ENCODE measurements at places on chromosomes 4 and X.
A peak's percentile ranks its signal among the peaks of the same experiment; 100 is the strongest.

DNA sequence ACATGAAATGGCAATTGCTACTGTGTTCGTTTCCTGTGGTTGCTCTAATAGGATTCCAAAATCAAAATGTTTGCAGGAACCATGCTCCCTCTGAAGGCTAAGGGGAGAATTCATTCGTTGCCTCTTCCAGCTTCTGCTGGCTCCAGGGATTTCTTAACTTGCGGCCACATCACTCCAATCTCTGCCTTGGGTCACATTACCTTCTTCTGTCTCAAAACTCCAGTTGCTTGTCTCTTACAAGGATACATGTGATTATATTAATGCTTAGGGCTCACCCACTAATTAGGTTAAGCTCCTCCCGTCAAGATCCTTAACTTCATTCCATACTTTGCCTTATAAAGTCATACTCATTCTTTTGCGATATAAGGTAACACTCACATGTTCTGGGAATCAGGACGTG, 208.4 kb downstream of the RBM46 start:
- DNase-seq: peak; percentile 72

- peak; percentile 62 for DNase-seq
Observed at GRCh38 chrX:150362599-150363481, at the start of gene MAMLD1. Gene MAMLD1 (plus strand): TSS chrX:150363317. CDS start chrX:150445517, 82,200 bp downstream.

- no peak for DNase-seq
Observed at GRCh38 chr4:89847571-89848325, 10.8 kb upstream of the SNCA start.

DNA sequence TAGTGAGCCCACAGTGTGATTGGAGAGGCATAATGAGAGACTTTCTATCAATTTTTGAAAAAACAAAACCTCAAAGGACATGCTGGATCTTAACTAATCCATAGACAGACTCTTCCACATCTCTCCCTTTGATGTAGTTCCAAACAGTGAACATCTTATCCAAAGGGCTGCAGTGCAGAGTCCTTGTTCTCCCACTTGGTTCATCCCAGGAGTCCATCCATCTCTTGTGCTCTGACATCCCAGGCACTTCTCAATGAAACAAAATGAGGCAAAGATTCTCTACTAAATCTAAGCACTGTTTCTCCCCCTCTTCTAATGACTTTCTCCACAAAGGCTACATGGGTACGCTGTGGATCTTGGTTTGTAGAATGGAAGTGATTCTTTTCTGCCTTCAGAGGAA, 8.3 kb downstream of the SHROOM3 start:
- no peak for DNase-seq

GRCh38 chrX:45628041-45628440, 427.4 kb upstream of the DIPK2B start:
- DNase-seq: no peak

DNA sequence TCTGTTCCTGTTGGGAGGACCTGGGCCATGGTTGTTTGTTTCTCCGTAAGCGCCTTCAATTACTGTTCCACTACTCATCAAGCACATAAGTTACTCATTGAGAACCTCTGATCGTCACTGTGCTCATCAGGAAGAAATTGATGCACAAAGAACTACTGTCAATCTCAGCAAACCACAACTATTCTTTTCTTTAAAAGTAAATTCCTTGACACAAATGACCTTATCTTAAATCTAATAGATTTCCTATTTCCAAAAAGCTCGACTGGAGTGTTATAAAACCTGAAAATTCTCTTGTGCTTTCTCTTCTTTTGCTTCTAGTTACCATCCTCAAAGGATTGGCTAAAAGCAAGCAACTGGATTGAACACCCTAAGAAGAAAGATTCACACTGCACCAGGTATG, at the start of gene MUC7:
Gene MUC7, plus strand, starts transcription at position 301 of the 400 bp plus-strand sequence. CDS start 1,825 bp downstream, outside the sequence.
- DNase-seq: no peak

DNA sequence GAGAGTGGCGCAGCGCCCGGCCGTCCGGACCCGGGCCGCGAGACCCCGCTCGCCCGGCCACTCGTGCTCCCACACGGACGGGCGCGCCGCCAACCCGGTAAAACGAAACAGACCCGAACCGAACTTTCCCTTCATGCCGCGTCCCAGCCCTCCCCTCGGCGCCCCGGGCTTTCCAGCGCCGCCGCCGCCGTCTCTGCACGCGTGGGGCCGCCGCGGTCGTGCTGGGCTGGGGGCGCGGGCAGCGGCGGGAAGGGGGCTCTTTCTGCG, 222 bp downstream of the SMAD1 start:
- no peak for DNase-seq

- no peak for DNase-seq
Observed at GRCh38 chrX:105823092-105823455, 735 bp downstream of the NRK start.

- peak; percentile 36 for DNase-seq
Observed at GRCh38 chrX:3757510-3758025, 44.1 kb upstream of the PRKX start.

DNA sequence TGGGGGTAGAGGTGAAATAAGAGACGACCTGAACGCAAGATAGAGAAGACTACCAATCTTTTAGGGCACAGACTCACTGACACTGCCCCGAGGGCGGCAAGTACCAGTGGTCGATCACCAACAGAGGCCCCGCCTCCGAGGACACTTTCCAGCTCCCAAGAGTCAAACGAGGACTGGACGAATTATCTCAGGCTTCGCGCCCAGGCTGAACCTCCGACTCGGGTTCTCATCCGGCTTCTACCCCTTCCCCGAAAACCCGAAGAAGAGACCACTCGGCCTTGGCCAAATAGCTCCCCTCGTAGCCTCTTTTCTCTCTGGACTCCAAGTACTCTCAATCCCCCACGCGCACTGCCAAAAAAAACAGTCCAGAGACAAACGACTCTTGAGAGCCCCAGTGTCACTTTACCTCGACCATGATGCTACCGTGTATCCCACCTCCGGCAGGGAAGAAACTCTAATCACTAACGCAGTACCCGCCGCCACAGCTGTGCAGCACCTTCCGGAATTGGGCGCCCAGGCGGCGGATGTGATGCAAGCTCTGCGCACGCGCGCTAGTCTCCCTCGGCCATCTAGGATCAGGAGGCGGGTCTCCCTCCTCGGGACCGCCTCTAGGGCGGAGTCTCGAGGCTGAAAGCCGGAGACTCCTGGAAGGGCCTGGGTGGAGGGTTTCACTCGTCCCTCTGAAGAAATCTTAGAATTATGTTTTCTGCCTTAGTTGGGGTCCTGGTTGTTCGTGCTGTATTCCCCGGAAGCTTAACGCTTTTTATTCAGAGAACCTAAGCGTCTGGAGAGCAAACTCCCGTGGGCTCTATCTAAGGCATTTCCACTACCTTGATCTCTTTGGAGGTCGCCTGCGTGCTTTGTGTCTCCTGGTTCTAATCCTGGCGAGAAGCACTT, at the start of gene PLRG1:
Gene PLRG1, minus strand, starts transcription at position 507 of the 897 bp plus-strand sequence. Its CDS starts 92 bp downstream, at position 415.
- DNase-seq: peak; percentile 96

DNA sequence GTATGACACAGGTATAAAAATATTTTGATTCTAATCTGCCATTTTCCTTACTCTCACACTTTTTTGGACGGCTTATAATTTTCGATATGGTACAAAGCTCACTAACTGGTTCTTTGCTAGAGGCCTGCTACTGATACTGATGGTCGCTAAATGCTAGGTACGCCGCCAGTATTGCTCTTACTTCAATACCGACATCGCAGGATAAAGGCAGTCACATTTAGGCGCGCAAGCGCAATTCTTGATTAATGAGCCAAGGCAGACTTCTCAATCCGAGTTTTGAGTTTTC, 557 bp upstream of the USP38 start:
- DNase-seq: no peak

DNA sequence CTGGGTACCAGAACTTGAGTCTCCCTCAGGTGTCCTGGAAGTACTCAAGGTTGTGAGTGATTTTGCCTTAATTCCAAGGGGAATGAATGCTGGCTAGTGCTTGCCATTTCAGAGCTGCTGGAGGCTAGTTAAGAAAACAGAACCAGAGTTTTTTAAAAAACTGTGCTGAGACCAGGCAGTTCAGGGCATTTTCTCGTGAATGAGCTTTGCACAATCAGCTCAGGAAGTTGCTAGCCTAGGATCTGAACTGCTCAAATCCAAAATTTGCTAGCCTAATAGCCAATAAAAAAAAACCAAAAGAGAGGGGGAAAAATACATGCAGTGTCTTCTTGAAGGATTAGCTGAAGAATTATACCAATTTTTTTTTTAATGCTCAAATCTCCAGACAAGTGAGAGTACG, 292.7 kb downstream of the FBXW7 start:
- no peak for DNase-seq

- DNase-seq: no peak
Observed at GRCh38 chr4:52250154-52250553, 199.1 kb downstream of the SPATA18 start.

- DNase-seq: no peak
Observed at GRCh38 chr4:185599553-185600243, 64.4 kb upstream of the PDLIM3 start.

DNA sequence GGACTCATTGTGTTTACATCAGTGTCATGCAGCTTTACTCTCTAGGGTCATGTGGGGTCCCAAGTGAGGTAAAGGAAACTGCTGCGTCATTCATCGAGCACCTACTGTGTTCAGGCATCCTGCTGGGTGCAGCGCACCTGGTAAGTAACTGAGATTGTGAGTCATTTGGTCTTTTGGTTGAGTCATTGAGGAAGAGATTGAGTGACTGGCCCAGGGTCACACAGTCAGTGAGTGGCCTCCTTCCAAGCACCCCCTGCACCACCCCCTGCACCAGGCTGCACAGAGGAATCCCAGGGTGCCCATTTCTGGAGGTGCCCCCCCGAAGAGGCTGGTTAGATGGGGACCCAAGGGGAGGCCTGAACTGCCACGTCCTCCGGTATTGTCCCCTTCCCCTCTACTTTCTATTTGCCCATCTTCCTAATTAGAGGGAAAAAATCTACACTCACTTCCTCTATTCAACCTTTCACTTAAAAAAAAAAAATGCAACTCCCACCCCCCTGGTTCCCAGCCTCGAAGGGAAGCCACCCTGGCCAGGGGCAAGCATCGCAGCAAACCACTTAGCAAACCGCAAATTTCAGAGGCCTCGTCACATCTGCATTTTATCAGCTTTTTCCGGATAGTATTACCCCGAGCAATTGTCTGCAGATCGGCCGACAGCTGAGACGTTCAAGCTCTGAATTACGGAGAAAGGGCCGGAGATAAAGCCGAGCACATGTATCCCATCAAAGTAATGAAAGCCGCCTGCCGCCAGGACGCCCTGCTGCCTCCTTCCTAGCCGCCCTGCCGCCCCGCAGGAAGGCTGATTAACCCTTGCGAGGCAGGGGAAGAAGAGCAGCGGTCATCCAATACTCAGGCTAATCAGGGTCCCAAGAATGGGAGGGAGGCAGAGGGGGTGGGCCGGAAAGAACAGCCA, 96.3 kb upstream of the MSX1 start:
- DNase-seq: no peak

DNA sequence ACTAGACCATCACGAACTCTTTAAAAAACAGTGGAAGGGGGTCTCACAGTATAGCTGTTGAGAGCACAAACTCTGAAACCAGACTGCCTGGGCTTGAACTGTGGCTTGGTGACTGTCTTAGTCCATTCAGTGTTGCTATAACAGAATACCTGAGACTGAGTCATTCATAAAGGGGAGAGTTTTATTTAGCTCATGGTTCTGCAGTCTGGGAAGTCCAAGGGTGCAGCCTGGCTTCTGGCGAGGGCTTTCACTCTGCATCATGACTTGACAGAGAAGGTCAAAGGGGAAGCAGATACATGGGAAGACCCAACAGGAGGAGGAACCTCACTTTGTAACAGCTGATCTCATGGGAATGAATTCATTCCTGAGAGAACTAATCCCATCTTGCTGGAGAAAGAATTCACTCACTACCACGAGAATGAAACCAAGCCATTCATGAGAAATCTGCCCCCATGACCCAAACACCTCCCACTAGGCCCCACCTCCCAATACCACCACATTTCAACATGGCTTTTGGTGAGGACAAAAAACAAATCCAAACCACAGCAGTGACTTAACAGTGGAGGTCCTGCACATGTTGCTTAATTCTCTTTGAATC, 116.7 kb upstream of the STOX2 start:
- no peak for DNase-seq

- no peak for DNase-seq
Observed at GRCh38 chrX:153190381-153190780, 11.3 kb downstream of the MAGEA1 start.

DNA sequence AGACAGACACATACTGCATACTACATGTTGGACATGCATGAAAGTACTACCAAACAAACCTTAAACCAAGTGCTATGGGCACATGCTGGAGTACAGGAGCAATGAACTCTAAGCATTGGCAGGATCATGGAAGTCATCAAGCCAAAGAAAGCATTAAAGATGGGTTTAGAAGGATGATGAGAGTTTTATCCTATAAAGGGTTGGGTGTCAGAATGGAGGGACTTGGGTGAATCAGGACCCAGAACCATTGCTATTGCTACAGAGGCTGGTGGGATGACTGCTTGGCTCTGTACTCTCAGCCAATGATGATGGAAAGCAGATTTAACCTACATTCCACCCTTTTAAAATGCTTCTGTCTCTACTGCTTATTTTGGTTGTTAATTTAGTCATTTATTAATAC, 233.9 kb upstream of the EDA2R start:
- DNase-seq: no peak

GRCh38 chrX:19578956-19579355, 63.6 kb upstream of the MAP3K15 start:
- no peak for DNase-seq

DNA sequence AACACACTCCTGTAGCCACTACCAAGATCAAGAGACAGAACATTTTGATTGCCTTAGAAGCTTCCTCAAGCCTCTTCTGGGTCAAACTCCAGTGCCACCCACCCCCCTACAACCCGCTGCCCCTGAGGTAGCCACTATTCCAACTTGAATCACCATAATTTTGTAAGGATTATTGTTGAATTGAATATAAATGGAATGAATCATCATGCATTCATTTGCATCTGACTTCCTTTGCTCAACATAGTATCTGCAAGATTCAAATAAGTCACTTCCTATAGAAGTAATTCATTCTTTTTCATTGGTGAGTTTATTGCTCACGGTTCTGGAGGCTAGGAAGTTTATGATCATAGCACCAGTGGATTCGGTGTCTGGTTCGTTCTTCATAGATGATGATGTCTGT, 364.2 kb downstream of the SLITRK2 start:
- no peak for DNase-seq

- DNase-seq: no peak
Observed at GRCh38 chr4:36285784-36286480, 4.5 kb downstream of the DTHD1 start.

DNA sequence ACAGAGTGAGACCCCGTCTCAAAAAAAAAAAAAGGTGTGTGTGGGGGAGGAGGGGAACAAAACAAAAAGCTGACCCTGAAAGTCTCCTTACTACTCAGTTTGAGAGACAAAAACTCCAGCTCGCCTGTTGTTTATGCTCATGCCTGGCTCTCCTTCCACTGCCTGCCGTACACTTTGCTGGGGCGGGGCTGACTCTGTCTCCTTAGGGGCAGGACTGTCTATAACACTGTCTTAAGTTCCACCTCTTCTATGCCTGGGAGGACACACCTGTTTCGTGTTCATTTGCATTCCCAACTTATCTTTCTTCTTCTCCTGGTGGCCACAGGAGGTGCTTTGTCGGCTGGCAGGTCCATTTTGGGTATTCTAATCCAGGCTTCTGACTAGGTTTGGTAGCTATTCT, 81.4 kb downstream of the MTNR1A start:
- no peak for DNase-seq
